Head of caudate nucleus (tissue), 42 donors: ENCODE measurements at places on chromosomes 3 and 15.

GRCh38 chr3:190739641-190740185 lies 122.8 kb downstream of the GMNC start:
- no peak for DNase-seq

- no peak for DNase-seq
Measured at GRCh38 chr15:99518191-99518590, 47.6 kb upstream of the MEF2A start.

DNA sequence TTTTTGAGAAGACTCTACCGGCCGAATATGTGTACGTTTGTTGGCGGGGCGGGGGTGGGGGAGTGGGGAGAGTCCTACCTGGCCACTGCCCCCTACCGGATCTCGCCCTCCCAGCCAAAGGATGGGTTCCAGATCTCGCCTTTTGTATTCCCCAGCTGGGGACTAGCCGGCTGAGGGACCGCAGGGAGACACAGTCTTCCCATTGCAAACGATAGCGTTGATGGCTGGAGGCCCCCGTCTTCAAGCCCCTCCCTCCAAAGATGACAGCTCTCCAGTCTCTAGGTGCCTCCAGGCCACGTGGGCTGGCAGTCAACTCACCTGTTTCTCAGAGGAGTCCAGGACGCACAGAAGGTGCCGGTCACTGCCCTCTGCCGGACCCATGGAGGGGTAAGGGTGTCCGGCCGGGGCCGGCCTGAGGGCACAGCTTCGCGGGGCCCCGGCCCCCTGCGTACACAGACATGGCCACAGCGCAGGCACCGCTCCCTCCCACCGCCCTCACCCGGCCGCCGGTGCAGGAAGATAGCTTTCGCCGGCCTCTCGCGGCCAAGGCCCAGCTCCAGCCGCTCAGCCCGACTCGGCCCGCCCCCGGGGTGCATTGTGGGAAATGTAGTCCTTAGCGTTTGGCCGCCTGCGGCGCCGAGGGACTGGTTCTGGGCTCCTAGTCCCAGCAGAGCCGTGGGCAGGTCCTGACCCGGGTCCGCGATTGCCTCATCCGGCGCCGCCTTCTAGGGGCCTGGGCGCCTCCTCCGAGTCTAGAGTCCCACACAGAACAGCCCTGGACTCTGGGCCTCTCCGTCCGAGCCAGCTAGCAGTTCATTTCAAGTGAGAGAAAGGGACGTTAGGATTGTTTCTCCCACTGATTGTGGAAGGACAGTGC lies at the start of gene MON1A:
Gene MON1A (minus strand): TSS at position 521 of the 877 bp plus-strand sequence. CDS start 16,465 bp downstream, outside the sequence.
- peak; percentile 96 for DNase-seq

GRCh38 chr3:50172626-50173220 lies 17.6 kb downstream of the SEMA3F start:
- no peak for DNase-seq

DNA sequence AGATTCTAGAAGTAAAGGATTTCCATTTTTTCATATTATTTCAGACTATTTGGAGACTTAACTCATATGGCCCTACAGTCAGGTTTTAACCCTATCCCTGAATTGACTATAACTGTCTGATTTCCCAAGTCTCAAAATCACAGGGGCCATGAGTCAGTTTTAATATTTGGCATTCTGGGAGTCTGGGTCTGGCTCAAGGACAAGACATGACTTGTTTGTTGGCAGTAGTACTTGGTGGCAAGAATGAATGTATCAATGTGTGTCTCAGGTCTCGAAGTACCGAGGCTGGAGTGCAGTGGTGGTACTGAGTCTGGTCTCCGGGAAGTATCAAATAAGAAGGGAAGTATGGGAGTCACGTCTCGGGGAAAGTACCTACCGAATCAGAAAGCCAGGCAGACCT lies 10.8 kb downstream of the UMPS start:
- no peak for DNase-seq

DNA sequence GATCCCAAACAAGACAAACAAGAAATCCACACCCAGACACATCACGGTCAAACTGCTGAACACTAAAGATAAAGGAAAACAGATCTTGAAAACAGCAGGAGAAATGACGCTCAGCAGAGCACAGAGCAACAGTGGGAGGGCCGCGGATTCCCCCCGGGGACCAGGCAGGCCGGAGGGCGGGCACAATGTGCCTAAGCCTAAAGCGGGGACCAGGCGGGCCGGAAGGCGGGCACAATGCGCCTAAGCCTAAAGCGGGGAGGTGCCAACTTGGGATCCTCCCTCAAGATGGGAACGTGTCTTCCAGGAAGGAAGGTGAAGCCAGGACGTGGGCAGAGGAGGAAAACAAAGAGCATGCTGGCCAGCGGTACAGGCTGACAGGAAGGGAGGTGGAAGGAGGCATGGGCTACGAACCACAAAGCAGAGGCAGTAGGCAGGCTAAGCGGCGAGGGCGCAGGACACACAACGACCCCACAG lies 31.1 kb downstream of the CYFIP1 start:
- no peak for DNase-seq

GRCh38 chr3:183315739-183316138 lies 62.7 kb downstream of the B3GNT5 start:
- no peak for DNase-seq

DNA sequence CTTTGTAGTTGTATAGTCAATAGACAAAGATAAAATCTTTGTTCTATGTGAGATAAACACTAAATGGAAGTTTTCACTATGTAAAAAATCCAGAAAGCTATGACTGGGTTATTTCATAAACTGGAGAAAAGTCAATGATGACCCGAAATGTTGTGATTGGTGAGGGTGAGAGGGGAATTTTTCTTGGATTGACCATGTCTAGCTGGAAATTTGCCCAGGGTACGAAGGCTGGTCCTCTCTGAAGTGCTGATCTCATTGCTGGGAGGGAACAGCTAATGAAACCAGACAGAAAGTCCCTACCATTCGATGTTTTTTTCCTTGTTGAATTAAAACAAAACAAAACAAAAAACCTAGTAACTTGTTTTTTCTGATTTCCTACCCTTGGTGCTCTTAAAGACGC lies 14.3 kb downstream of the TPRG1 start:
- no peak for DNase-seq

- DNase-seq: no peak
Measured at GRCh38 chr15:94306700-94307650, 75.6 kb downstream of the MCTP2 start.

DNA sequence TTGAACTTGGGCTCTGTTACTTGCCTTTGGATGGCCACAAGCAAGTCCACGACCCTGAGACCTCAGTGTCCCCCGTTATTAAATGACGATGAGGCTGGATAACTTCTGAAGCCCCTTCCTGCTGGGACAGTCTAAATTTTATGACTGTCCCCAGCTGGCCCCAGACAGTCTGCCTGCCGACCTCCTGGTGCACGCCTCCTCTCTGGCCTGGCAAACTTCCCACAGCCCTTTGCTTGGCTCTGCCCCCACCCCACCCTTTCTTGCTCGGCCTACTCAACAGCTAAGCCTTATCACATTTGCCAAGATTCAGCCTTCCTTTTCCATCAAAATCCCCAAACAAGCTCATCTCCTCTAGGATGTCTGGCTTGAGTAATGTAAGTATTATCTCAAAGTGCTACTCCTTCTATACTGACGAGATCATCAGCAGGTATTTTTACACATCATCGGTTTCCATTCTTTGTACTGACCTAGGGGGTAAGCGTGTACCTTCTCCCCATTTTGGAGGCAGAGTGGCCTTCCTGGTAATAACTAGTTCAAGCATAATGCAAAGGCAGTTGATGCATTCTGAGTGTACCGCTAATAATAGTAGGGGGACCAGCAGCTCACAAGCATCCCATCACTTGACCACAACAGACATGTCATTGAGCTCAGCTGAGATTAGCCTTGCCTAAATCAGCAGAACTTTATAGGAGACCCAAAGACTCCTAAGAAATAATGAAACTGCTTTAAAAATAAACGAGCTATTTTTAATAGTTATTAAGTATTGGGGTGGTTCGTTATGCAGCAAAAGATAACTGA lies 120.8 kb upstream of the HACD2 start:
- DNase-seq: no peak

DNA sequence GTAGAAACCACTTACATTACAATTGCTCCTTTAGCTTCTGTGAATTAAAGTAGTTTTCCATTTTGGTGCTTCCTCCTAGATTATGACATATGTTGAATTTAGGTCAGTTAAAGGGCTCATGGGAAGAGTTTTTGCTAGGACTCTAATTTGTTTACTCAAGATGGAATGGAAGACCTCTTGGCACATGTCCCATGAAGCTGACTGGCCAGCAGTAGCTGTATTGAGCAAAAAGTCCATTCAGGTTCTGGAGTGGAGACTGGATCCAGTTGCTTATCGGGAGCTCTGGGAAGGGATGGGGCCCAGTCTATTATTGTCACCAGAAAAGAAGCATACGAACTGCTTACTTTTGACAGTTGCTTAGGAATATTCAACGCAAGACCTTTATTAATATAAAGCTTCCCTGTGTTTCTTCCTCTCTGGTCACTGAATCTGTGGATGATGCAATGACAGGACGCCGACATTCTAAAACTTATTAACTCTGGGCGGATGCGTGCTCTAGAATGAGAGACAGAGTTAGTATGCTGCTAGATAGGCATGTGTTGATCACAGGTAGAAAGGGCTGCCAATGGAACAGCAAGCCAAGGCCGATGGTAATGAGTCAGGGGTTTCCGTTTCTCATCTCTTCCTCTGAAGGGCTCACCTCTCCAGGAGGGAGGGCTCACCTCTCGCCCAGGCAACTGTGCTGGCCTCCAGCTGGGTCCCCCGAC lies 155.8 kb downstream of the NR1D2 start:
- no peak for DNase-seq

DNA sequence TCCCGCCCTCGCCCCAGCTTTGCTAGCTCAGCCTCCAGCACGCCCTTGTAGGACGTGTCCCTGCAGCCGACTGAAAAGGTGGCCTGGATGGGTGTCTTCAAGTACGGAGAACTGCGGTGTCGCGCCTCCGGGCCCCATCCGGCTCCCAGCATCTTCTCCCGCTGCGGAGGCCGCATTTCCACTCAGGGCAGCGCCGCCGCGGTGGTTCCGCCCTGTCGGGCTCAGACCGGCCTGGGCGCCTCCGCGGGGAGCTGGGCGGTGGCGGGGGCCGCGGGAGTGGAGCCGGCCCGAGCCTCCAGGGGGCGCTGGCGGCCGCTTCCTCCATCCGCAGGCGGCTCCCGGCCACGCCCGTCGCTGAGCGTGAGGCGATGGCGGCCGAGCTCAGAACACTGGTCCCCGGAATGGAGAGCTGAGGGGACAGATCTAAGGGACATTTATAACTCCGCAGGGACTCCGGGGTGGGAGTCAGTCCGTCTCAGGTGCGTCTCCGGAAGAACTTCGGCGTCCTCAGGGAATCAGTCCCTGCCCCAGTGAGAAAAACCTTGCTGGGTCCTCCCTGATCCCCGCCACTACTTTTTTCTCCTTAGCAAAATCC lies 13.6 kb upstream of the SMCO1 start:
- DNase-seq: peak; percentile 23

DNA sequence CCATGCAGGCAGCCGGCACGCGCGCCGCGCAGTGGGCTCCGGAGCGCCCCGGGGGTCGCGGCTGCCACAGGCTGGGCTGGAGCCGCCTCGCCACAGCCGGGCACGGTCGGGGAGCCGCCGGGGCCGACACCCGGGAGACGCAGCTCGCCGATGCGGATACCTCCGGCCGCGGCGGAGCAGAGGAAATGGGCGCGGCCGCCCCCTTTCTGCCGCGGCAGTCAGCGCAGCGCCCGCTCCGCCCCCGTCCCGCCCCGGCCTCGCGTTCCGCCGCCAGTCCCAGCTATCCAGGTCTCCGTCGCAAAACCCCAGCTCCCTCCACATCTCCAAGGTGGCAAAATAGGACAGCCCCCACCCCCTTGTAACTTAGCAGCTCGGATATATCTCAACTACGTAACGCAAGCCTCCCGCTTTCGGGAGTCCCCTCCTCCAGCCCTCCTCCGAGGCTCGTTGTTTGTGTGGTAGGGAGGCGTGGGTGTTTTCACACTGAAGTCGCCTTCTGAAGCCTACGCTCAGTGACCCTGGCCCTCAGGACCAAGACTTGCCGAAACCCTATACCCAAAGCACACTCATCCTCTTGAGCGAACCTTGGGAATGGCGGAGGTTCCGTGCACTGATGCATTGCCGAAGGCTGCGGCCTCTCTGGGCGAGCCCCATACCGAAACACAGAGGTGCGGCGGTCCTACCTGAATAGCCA lies at the start of gene SH3BP5:
Gene SH3BP5 (minus strand): TSS at position 182 of the 694 bp plus-strand sequence. CDS start 178 bp downstream, at position 4.
- peak; percentile 86 for DNase-seq

GRCh38 chr15:62847900-62848489 lies 194.6 kb upstream of the TPM1 start:
- peak; percentile 85 for DNase-seq

DNA sequence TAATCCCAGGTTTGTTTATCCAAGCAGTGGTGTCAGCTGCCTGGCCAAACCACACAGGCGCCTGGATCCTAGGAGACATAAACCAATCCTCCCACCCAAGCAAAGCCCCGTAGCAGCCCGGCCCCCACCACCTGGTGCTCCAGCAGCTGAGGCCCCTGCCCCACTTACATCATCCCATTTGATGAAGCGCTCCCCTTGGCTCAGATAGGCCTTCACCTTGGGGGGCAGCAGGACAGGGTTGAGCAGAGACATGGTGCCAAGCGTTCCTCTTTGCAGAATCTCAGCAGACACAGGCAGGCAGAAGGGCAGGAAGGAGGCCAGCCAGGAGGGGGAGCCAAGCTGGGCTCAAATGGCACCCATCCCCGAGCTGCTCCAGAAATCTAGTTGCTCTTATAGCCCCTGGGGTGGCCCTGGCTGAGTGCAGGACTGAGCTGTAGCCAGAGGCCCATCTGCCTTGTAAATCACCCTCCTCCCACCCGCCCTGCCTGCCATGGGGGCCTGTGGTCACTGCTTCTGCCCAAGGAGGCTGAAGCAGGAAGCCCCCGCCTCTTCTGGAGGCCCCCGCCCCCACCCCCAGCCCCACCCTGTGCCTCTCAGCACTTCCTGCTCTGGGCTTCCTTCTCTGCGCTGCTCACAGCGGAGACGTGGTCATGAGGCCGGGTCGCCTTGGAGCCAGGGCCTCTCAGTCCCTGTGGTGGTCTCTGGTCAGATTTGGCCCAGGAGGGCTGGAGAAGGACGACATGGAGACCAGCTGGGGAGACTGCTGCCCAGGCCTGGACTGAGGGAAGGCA lies at the start of gene PLCB2:
Gene PLCB2 (minus strand): TSS at position 515 of the 791 bp plus-strand sequence. CDS start 263 bp downstream, at position 252.
- DNase-seq: no peak

- no peak for DNase-seq
Measured at GRCh38 chr3:100637197-100637631, 27.8 kb downstream of the ADGRG7 start.

DNA sequence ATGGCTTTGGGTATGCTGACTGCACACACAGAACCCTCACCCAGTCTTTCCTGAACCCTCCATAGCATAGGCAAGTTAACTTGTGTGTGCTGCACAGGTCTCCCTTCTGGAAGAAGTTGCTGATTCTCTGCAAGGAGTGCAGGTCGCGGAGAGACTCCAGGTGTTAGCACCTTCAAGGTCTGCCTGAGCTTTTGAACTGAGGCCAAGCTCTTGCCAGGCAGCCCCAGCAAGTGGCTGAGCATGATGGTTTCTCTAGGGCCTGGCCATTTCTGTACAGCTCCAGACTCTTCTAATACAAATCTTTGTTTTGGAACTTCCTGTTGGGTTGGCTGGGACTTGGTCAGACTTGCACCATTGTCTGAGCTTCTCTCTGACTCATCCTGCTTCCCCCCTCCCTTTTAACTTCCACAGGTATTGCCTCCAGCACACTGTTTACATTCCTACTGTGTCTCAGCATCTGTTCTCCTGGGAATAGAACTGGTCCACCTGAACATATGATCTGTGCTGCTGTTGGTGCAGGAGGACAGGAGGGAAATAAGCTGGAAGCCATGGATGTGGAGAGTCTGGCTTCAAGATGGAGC lies 53.3 kb downstream of the KY start:
- DNase-seq: no peak
